ENCODE measurements at places on chromosomes 4 and X.

DNA sequence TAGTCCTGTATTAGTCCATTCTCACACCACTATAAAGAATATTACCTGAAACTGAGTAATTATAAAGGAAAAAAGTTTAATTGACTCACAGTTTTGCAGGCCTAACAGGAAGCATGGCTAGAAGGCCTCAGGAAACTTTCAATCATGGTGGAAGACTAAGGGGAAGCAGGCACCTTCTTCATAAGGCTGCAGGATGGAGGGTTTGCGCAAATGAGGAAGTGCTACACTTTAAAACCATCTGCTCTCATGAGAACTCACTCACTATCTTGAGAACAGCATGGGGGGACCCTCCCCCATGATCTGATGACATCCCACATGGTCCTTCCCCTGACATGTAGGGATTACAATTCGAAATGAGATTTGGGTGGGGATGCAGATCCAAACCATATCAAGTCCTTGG, 12.1 kb upstream of the MAGEA11 start:
- DNase-seq: no peak

GRCh38 chr4:138259824-138260223, 17.7 kb upstream of the SLC7A11 start:
- DNase-seq: no peak

DNA sequence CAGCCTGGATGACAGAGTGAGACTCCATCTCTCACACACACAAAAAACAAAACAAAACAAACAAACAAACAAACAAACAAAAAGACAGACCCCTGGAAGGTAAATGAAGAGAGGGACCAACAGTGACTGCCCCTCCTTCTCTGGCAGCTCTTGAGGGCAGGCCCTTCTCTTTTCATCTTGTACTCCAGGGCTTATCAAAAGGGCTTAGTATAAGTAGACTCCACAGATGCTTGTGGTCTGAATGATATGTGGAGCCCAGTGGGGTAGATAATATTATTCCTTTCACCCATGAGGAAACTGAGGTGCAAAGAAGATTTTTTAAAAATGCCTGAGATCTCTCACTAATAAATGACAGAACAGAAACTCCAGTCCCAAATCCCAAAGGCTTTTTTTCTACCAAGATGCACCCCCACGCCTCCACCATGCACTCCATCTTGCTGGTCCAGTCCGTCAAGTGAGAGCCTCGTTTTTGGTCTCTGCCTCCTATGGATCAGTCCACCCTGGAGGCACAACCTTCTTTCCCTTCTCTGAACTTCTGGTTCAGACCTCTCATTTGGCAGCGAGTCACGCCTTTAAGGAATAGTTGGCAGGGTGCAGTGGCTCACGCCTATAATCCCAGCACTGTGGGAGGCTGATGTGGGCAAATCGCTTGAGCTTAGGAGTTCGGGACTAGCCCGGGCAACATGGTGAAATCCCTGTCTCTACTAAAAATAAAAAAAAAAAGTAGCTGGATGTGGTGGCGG, 17.0 kb upstream of the CHRNA9 start:
- DNase-seq: no peak

DNA sequence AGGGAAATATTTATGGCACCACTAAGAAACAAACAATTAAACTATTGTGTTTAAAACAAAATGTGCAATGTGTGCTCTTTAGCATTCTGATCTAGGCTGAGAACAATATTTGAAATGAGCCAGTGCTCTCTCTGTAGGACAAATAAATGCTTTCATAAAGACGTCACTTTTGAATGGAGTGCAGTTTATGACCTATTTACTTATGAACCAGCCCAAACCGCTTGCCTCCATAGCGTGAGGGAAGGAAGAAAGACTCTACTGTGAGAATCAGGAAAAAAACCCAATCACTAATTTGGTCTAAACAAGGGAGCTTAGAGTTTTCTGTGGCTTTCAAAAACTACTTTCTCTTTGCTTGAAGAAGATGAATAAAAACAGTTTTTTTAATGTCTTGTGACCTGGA, 39.4 kb downstream of the SAT1 start:
- no peak for DNase-seq

- DNase-seq: no peak
These were observed 42.6 kb downstream of the TMEM165 start for GRCh38 chr4:55438314-55438713.

GRCh38 chrX:8122538-8122937, 48.5 kb downstream of the VCX2 start:
- DNase-seq: no peak

- DNase-seq: no peak
These were observed 514.1 kb upstream of the INTU start for GRCh38 chr4:127118681-127119080.

- no peak for DNase-seq
These were observed 39.6 kb downstream of the RFC1 start for GRCh38 chr4:39326468-39326977.

DNA sequence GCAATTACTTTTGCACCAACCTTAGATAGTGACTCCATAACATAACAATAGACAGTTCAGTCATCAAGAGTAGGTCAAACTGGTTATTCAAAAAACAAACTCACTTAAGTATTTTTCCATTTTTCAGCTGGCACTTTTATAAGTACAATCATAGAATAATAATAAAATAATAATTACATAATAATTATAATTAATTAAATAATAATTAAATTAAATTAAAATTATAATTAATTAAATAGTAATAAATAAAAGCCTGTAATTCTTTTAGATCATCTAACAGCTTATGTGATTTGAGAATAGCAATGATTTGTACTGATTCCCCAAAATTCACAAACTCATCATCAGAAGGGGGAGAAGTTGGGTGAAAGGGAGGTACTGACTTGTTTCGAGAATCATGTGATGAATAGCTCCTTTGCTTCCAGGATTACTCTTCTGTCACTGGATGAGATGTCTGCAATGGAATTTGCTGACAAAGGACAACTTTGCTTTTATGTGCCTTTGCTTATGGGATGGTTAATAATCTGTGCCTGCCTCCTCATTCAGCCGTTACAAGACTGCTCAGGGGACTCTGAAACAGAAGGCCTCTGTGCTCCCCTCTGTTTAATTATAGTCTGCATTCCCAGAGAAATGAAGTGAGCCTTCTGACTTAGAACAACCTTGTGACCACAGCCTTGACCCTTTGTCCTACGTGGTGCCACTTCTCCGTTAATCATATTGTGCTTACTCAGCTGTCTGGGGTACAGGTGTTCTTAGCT, 104.8 kb upstream of the ENPEP start:
- DNase-seq: no peak

DNA sequence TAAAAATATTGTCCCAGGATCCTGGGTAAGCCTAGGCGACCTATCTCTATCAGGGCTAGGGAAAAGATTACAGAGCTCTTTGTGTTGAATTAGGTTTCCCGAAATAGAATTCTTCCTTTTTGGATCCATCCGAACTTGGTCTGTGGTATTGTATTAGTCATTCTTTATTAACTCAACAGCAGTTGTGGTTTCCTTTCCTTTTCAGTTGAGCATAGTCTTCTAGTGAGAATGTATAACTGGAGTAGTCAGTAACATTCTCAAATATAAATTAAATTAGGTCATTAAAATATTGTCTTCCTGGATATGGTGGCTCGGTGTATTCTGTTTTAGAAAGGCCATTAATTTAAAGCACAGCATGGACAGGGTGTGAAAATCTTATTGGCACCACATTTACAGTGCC, 520.4 kb downstream of the NLGN4X start:
- no peak for DNase-seq

DNA sequence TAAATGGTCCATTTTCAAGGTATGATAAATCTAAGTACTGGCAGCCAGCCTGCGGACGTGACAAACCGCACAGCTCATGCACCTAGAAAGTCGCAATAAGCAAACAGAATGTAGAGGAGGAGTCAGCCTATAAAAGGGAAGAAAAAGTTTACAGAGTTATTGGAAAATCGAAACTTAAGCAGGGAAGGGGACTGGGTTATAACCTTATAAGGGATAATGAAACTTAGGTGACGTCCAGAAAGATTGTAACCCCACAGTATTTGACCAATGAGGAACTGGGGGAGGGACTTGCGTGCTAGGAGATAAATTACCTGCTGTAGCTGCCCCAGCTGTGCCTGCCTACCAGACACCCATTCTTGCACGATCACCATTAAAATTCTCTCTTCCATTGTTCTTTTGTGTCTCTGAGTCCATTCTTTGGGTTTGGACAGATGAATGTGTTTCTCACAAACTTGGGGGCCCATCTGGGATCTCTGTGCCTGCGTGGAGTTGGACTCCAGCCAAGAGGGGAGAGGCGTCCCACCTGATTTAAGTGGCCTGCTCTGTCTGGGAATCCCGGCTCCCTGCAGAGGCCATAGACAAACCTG, 61.0 kb downstream of the ZCCHC12 start:
- no peak for DNase-seq

DNA sequence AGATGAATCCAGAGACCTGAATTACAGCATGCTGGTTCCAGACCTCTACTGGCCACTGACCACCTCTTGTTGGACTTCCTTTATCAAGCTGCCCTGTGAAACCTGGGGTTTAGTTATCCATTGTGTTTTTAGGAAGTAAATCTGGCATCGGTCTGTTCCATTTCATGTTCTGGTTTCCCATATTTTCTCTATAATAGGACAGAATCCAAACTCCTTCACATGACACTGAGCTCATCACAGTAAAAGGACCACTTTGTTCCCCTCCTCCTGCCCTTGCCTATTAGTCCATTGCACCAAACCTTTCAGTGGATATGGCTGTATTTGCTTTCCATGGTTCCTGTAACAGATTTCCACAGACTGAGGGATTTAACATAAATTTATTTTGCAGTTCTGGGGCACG, 4.0 kb downstream of the MFAP3L start:
- DNase-seq: no peak

DNA sequence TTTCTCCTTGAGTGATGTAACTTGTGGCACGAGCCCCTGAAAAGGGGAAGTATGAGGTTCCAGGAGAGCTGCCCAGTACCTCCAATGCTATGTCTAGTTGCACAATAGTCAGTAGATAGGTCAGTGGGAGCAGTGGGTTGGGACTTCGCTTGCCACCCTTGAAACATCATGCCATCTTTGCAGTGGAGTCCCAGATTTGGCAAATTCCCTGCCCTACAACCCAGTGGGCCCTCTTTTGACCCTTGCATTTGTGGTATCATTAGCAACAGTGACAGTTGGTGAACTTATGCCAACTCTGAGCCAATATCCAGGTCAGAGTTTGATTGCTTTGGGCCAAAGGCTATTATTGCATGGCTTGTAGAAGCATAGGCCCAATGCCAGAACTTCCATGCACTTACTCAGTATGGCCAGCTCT, 12.3 kb downstream of the FHL1 start:
- DNase-seq: no peak

- no peak for DNase-seq
These were observed 245.9 kb upstream of the TLL1 start for GRCh38 chr4:165627128-165627527.

GRCh38 chr4:113840861-113841260, 79.3 kb upstream of the CAMK2D start:
- DNase-seq: no peak

GRCh38 chr4:30769093-30769492, 48.9 kb downstream of the PCDH7 start:
- DNase-seq: no peak

DNA sequence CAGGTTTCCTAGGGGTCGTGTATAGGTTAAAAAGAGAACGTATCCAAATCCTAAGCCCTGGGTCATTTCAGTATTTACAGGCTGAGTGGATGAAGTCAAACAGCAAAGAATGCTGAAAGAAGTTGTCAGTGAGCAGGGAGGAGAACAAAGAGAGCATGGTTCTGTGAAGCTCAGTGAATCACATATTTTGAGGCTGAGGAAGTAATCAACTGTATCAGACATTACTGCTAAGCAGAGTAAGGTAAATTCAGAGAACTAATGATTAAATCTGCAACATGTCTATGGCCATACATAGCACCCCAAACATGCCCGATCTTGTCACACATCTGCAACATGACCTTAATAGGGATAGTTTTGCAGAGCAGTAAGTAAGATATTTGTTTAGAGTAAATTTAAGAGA, 1130.3 kb downstream of the RAPGEF2 start:
- no peak for DNase-seq

DNA sequence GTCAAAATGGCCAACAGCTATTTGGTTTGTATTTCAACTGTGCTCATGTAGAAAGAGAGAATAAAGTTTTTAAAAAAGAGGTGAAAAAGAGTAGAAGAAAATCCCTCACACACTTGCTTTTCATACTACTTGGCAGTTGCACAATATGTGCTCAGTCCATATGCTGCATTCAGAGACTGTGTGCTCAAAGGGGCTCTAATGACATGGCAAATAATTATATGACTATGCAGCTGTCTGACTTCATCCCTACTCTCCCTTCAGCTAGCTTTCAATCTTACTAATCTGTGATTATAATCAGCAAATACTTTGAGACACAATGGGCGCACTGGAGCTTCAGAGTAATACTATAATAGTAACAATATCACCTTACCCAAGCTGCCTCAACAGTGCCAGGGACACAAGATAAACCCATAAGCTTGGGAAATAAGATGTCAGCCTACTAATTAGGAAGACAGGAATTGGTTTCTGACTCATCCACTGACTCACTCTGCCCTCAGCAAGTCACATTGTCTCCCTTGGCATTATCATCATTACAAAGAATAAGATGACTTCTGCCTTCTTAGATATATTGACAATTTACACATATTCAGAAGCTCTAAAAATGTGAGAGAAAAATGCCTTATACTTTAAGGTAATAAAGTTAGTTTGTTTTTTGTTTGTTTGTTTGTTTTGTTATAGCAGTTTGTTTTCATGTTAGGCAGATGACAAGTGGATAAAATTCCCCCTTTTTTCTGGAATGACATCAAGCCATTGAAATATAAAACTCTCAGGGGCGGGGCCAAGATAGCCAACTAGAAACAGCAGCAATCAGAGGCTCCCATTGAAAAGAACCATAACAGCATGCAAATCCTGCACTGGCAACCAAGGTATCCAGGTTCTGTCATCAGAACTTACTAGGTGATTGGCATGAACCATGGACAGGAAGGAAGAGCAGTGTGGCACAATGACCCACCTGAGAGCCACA, 311.6 kb downstream of the FAM133A start:
- DNase-seq: no peak

- DNase-seq: no peak
These were observed 8.8 kb downstream of the ENPEP start for GRCh38 chr4:110484767-110485166.

DNA sequence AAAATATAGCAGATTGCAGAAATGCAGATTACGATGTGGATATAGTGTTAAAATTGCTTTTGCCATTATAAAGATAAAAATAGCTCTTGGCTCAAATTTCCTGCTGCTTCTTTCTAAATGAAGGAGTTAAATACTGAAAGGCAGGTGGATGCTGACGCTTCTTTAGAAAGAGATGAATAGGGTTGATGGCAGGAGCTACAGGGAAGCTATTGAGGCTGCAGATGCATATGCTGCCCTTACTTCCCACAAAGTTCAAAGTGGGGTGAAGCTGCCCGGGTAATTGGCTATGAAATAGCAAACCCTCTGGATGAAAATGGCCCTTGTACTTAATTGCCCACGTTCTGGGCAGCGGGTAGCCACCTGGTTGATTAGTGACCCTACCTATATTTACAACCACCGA, 379.5 kb downstream of the ZIC3 start:
- DNase-seq: no peak

DNA sequence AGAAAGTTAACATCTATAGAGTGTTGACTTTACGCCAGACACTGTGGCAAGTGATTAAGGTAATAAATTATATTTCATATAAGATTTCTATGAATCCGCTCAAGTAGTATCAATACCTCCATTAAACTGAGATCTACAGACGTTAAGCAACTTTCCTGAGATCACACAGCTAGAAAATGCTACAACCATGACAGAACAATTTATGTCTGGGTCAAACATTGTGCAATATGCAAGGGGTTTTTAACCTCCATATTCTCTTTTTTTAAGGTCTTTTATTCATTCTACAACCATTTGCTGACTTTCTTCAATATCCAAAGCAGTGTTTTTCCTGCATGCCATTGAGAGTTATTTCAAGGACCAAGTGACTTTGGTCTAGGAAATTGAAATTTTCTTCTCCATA, 10.9 kb downstream of the ASB5 start:
- DNase-seq: no peak
